ENCODE measurements at places on chromosomes 6 and 20.

- no peak for DNase-seq
Observed at GRCh38 chr6:141510803-141511202, 621.9 kb upstream of the GJE1 start.

DNA sequence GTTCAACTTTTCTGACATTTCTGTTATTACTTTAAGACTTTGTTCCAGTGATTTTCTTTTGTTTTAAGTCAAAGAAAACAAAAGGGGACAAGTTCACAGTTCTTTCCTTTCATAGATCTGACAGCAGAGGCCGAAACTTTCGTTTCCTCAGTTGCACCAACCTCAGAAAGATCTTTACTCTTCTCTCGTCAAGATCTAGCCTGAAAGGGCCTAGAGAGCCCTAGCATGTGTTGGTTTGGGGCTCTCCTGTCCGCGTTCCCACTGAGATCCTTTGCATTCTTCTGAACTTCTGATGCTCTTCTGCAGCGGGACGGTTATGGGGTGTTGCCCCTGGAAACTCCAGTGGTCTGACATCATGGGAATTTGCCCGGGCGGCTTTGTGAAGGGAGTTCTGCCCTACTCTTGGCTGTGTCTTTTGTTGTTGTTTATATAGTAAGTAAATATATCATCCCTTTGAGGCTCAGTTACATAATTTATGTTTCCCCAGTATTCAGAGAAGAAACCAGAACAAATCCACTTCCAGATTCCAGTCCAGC, 129.1 kb downstream of the SASH1 start:
- no peak for DNase-seq

- DNase-seq: no peak
Observed at GRCh38 chr6:15892369-15892768, 229.5 kb upstream of the DTNBP1 start.

DNA sequence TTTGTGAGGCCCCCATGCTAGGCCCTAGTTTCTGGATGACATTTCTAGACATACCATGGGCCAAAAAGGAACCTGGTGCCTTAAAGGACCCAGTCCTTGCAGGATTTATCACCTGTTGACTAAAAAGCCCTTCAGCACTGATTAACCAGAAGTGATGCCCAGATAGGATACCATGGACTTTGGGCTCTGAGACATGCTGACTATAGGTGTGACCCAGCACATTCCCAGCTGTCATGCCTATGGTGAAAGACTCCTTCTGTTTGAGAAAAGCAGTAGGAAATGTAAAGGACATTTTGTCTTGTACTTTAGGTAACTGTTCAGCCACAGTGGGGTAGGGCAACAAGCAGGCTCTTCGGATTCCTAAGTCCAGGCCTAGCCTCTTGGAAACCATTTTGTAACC, 724.2 kb downstream of the CD109 start:
- DNase-seq: no peak

DNA sequence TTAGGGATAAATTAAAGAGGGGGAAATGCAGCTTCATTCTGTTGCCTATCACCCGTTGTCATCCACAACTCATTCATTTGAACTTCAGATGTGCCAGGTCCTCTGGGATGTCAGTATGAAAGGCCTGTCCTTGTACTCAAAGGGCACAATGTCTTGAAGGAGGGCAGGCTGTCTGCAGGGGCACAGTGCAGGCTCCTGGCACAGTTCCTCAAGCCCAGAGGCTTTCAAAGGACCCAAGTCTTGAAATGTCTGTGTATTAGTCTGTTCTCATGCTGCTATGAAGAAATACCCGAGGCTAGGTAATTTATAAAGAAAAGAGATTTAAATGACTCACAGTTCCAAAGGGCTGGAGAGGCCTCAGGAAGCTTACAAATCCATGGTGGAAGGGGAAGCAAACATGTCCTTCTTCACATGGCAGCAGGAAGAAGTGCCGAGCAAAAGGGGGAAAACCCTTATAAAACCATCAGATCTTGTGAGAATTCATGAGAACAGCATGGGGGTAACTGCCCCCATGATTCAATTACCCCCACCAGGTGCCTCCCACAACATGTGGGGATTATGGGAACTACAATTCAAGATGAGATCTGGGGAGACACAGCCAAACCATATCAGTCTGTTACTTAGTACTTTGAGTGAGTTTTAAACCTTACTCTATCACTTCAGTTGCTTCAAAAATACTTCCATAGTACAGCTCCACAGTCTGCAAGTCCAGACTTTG, 9.4 kb downstream of the SNX9 start:
- DNase-seq: no peak

GRCh38 chr6:168206661-168207274, 112.8 kb downstream of the DACT2 start:
- DNase-seq: no peak

DNA sequence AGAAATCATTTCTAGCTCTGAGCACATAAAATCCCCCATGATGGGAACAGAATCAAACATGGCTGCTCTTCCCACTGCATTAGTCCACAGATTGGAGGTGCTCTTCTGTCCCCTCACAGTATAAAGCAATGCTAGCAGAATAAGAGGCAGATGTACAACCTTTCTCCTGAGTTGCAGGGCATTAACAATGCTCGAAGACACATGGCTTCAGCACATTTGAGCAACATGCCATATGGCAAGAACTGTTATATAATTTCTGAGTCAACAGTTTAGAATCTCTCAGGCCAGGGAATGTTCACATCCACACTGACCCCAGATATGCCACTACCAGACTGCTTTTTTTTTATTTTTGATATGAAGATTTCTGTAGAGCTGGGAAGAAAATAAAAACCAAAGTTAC, 119.6 kb downstream of the KIF13A start:
- no peak for DNase-seq

DNA sequence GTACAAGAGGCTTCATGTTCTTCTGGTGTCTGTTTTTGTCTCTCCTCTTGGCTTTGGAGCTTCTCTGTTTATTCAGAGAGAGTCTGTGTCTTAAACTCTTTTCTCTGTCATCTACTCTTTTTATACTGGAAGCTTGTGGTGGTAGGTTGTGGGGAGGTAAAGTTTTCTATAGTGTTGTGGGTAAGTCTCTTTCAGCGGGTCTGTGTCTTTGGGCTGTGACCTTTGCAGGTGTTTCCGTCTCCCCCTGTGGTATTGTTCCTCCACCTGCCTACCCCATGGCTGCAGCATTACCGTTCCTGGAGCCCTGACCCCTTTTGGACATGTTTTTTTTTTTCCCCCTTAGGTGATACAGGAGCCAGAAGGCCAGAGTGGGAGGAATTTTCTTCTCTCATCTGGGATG, 37.9 kb upstream of the FERMT1 start:
- DNase-seq: no peak

DNA sequence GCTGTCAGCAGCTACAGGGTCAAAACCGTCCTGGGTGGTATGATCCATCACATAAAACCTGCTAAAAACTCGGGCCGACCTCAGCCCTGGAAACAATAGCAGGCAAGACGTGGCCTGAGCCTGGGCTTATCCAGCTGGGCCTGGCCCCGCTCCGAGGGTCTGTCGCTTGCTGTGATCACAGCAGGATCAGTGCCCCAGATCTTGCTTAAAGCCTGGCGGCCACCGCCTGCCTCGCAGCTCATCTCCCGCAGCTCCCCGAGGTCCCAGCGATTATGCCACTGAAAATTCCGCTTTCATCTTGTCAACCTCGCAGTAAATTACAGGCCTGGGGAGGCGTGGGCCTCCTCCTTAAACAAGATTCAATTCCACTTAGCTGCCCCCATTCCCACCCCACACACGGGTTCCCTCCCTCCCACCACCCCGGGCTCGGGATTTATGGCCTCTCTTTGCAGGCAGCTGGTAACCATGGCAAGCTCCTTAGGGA, 40.1 kb downstream of the CDH22 start:
- no peak for DNase-seq

DNA sequence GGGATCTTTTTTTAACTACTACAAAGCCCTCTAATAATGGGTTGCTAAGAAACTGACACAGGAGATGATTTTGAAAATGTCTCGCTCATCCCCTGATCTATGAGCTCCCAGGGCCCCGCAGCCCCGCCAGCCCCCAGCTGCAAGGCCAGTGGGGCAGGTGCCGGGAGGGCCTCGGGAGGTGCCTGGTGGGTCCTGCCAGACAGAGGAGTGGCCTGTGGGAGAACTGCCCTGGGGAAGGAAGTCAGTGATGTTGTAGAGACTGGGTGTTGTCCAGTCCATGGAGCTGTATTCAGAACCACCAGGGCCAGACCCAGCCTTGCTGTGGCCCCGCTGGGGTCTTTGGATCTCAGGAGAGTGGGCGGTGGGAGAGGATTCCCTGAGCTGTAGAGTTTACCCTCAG, 258.7 kb downstream of the TAF4 start:
- DNase-seq: no peak

DNA sequence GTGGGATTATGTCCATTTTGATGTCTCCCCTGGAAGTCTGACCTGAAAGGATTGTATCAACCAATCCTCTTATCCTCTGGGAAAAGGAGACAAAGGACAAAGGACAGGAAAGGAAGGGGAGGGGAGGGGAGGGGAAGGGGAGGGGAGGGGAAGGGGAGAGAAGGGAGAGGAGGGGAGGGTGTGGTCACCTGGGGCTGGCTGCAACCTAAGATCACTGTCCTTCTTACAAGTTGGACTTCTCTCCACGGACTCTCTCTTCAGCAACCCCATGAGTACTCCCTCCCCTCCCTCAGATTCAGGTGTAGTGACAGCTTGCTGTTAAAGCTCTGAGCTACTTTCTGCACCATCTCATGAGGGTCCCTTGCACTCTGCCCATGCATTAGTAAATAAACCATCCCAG, 58.9 kb upstream of the KLHL31 start:
- DNase-seq: no peak

DNA sequence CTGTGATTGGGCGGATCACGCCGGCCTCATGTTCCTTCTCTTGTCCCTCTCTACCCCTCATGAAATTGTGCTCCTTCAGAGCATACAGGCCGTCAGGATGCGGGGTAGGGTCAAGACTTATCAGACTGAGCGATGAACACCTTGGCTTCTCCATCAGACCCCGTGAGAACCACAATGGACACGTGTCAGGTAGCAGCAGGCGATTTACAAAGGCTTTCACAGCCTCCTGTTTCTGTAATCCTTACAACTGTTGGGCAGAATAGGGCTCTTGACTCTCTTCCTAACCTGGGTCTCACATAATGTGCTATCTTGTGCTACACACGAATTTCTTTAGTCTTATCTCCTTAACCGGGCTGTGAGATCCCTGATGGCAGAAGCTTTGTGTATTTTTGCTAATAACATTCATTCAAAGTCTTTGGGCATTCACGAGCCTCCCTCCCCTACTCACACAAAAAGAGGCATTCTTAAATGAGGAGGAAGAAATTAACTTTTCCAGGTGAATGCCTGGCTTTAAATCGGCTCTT, 122.9 kb upstream of the SLC22A23 start:
- DNase-seq: no peak

GRCh38 chr6:105189026-105189820, 9.4 kb upstream of the POPDC3 start:
- DNase-seq: no peak

DNA sequence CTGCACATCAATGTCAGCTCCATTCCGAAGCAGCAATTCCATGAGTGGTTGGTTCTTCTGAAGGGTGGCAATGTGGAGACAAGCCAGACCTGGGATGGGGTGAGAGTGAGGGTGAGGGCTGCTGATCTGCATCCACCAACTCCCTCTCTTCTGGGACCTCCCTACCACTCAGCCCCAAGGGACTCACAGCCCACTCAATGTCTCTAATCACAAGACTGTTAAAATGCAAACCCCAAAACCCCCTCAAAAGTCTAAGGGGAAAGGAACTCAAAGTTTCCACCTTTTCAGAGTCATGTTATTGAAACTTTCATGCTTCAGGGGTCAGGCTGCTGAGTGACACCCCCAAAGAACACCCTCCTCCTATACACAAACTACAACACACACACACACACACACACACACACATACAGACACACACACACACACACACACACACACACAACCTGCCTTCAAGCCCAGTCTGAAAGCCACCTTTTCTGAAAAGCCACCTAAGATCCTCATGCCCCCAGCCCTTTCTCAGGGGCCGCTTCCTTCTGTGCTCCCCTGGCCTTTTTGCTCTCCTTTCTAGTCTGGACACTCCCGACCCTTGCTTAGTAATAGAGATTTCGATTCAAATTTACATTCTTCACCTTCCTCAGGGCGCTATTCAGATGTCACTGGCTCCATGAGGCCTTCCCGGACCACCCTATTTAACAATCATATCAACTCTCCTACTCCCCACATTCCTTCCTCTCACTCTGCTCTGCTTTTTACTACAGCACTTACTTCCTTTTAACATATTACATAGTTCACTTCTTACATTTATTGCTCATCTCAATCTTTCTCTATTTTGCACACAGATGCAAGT, 3.3 kb upstream of the SLC35B2 start:
- no peak for DNase-seq

GRCh38 chr6:43667245-43668150, 20.1 kb downstream of the MRPS18A start:
- DNase-seq: peak; percentile 91

- no peak for DNase-seq
Observed at GRCh38 chr6:170200458-170200891, 90.4 kb downstream of the DLL1 start.

GRCh38 chr20:24368253-24368652, 101.2 kb upstream of the SYNDIG1 start:
- no peak for DNase-seq

GRCh38 chr20:49132995-49133478, 55.1 kb downstream of the STAU1 start:
- no peak for DNase-seq

DNA sequence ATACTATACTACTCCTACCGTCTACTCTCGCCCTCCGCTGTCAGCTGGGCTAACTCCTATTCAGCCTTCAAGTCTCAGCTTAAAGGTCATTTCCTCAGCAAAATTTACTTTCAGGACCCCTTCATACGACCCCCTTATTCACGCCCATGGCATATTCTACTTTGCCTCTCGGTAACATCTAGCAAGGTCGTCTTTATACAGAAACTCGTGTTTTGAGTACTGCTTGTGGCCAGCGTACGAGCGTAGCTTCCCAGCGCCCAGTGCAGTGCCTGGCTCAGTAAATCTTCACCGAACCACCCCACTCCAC, 546 bp downstream of the CRNKL1 start:
- no peak for DNase-seq

DNA sequence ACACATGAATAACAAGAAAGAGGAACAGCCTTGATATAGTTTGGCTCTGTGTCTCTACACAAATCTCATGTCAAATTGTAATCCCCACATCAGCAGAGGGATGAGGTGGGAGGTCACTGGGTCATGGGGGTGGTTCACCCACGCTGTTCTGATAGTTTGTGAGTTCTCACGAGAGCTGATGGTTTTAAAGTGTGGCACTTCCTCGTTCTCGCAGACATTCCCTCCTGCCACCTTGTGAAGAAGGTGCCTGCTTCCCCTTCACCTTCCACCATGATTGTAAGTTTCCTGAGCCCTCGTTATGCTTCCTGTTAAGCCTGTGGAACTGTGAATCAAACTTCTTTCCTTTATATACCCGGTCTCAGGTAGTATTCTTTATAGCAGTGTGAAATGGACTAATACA, 13.1 kb downstream of the SRPK1 start:
- no peak for DNase-seq

GRCh38 chr20:45318386-45318939, 10.4 kb upstream of the MATN4 start:
- DNase-seq: no peak
